Stimulated activated CD8-positive, alpha-beta memory T cell treated with anti-CD3 and anti-CD28 coated beads, Interleukin-15, amount 100 ng/mL, for 4 hours (primary cell): ENCODE measurements at places on chromosomes 7 and 10.

- DNase-seq = no peak
Measured at GRCh38 chr10:30398788-30399187, 35.2 kb upstream of the MAP3K8 start.

DNA sequence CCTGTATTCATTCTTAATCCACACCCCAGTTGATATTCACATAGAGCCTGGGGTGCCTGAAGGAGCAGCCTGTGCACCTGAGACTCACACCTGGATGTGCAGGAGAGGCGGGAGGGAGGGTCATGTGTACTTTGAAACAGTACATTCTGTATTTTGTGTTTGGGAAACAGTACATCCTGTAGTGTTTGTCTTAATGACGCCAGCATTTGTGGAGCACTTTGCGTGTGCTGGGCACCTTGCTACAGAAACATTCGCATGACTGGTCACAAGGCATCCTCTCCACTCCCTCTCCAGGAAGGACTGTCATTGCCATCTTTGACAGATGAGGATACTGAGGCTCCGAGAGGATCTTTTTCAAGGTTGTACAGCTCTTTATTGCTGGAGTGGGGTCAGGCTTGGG, 132.1 kb downstream of the TACC2 start:
- DNase-seq = no peak

GRCh38 chr7:25933921-25934320, 218.1 kb upstream of the NFE2L3 start:
- DNase-seq = no peak

DNA sequence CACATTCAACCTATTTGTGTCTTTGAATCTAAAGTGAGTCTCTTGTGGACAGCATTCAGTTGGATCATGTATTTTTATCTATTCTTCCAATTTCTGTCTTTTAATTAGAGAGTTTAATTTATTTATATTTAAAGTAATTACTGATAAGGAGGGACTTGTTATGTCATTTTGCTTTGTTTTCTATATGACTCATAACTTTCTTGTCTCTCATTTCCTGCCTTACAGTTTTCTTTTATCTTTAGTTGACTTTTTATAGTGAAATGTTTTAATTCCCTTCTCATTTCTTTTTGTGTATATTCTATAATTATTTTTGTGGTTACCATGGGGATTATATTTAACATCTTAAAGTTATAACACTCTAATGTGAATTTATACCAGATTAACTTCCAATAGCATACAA, 7.3 kb upstream of the ZNF518A start:
- no peak for DNase-seq

DNA sequence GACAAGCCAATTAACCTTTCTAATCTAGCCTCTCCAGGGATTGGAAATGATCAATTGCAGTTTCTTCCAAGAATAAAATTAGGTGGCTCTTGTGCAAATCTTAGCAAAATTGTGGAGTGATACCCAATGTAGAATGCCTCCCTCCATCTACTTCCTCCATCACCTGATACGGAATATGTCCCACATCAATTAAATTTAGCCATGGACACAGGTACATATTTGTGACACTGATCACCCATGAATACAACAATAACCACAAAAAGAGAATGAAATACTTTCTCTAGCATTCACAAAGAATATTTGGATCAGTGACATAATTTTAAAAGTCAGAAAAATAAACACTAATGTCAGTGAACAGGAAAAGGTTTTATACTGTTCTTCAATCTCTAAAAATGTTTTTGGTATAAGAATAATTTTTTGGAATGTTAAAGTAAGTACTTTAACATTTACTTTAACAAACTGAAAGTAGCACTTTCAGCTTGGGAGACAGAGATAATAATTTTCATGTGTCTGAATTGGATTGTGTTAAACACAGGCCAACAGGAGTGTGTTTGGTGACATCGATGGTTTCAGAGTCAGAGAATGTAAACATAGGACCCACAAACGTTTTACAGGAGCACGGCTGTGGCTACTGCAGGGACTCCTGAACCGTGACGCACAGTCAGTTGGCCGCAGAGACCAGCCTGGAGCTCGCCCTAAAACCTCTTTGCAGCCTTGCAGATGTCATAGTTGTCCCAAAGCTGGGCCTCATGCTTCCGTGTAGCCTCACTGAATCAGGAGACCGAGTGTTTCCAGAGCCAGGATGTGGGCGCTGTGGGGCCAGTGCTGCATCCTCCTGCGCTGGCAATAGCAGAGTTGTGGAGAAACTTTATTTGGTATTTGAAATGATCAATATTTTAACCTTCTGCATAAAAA, 7.2 kb downstream of the RBM20 start:
- DNase-seq = no peak

DNA sequence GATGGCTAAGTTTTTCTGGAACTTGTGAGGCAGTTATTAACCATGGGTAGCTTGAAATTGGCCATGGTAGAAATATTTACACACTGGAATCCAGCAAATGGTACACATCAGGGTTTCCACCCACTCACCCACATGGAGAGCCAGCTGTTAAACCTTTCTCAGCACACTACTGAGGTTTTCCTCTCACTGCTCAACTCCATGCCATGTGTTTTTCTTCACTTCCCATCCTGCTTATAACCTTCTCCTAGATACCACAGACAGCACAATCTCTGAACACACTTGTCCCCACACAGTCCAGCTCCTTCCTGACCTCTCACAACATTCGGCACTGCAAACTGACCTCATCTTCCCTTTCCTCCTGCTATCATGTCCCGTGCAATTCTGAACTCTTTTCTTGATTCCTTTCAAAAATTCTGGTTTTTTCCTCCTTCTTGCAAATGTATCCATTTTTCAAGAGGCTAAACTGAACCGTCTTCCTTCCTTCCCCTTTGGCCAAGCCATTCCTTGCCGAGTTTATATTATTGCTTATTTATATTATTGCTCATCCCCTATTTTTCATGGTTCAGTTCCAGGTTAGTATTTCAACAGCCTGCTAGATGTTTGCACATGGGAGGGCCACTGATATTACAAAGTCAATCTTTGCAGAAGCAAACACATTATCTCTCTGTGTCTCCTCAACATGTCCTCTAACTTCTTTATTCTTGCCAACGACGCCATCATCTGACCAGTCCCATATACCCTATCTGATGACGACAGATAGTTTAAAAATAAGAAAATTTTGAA, 606.4 kb downstream of the SORCS1 start:
- DNase-seq = no peak

DNA sequence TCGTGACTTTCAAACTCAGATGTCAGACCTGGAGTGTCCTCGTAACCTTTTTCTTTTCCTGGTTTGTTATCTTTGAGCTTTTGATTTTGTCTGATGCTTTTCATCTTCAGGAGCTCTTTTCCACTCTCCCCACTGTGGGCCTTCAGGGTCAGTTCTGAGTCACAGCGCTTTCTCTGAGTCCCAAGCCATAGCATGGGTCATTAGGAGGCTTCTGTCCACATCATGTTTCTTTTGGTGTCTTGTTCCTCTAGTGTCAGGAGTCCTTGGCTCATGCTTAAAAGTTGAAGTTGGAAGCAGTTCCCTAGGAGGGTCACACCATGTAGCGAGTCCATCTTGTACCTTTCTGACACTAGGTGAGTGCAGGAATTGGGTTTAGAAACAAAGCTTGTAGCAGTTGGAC, 40.3 kb downstream of the DAGLB start:
- no peak for DNase-seq

- no peak for DNase-seq
Measured at GRCh38 chr10:116056445-116057293, 216.3 kb downstream of the GFRA1 start.

GRCh38 chr10:68333058-68333395, 299 bp upstream of the PBLD start:
- DNase-seq = no peak

DNA sequence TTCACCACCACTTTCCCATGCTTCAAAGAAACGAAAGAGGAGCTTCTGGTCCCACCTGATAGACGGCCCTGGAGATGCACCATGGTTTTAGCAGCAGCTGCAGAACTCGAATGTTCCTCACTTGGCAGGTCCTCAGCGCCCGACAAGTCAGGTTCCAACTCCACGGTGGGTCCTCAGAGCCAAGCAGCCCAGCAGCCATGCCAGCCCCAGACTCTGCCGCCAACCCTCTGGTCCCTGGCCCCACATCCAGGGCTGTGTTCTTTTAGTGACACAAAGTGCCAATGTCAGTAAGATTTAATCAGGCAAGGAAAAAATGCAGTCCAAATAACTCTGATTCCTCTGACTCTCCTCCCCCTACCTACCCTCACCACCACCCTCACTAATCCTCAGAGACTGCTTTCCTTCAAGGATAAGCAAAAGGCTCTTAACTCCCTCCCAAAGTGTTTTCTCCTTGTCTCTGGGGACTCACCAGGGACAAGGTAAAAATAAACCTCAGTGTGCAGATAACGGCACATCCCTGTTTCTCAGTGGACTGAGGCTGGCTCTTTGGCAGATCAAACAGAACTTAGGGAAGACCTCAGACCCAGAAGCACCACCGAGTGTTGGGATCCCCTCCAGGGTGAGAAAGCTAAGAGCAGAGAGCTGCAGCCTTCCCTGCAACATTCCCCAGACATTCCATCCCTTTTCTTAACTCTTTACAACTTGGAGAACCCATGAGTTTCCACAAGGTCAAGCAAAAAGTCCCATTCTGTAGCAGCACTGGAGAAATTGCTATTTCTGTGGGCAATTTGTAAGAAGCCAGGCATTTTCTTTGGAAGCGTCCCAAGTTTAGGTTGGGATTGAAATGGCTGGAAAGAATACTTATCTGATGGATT, 358.9 kb downstream of the FRMD4A start:
- DNase-seq = no peak

DNA sequence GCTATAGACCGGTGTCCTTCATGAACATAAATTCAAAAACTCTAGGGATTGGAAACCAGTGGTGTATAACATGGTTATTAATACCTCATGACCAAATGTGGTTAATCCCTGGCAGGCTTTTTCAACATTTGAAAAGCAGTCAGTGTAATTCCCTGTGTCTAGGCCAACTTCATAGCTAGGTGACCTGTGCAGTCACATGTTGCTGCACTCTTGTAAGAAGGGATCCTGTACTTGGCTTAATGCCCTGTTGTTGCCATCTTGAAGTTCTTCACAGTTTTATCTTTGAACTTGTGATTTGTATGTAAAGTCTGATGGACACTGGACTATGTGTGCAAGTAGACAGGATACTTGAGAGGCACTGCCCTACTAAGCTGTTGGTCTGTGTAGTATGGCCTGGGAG, 39.7 kb downstream of the ZNF33A start:
- DNase-seq = no peak

DNA sequence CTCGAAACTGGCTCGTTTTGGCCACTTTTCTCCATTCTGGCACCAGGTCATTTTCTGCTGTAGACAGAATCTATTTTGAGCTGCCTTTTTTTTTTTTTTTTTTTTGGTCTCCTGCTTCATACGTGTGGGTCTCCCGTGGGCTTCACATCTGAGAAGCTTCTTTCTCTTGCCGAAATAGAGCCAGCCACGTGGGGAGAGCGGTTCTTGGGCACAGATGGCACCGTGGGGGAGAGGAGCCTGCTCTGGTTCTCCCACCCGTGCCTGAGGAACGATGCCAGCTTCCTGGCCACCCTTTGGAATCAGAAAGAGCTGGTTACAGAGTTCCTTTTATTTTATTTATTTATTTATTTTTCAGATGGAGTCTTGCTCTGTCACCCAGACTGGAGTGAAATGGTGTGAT, 48.7 kb upstream of the OCM2 start:
- DNase-seq = no peak

GRCh38 chr10:91680487-91680886, 47.6 kb upstream of the PPP1R3C start:
- no peak for DNase-seq

DNA sequence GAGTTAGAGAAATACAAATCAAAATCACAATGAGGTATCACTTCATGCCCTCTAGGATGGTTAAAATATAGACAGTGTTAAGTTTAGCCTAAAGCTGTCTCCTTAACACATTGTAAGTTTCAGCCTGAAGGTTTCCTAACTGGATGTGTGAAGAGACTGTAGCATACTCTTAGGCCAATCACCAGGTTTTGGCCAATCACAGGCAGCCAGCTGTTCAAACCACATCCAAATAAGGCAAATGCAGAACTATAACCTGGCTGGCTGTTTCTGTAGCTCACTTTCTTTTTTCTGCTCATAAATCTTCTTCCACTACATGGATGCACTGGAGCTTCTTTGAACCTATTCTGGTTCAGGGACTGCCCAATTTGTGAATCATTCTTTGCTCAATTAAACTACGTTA, 19.7 kb downstream of the ESYT2 start:
- no peak for DNase-seq

GRCh38 chr10:122911889-122912484, 1.6 kb downstream of the FAM24A start:
- DNase-seq = no peak

DNA sequence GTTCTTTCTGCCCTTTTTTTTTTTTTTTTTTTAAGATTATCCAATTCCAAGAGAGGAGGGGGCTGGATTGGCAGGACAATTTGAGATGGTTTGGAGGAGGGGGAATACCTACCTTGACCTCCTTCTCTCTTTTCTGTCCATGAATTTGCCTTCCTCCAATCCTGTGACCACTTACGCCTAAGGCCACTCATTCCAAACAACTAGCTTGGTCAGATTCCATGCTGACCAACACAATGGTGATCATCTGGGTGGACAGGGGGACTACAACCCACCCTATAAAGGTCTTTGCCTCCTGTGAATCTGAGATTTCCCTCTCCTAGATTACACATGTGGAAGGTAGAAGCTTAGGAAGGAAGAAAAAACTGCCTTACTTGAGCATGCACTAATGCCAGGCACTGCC, 2.3 kb upstream of the LDB1 start:
- no peak for DNase-seq

GRCh38 chr7:118082506-118082905, 101.5 kb upstream of the LSM8 start:
- no peak for DNase-seq

DNA sequence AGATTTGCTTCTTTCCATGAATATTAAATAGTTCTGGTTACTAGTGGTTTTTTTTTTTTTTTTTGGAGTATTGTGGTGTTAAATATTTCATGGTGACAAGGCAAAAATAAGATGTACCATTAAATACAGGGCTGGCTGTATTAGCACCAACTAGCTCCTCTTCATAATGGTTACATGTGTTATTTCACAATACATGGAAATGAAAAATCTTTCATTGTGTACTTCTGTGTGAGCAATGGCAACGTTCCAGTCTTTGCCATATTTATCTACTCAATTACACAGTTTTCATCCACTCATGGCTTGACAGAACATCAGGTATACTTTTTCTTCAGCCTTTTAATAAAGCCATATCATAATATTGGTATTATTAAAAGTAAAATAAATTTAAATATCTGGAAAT, 394.7 kb upstream of the GRM3 start:
- DNase-seq = no peak

GRCh38 chr10:86194684-86195083, 171.9 kb downstream of the GRID1 start:
- no peak for DNase-seq

DNA sequence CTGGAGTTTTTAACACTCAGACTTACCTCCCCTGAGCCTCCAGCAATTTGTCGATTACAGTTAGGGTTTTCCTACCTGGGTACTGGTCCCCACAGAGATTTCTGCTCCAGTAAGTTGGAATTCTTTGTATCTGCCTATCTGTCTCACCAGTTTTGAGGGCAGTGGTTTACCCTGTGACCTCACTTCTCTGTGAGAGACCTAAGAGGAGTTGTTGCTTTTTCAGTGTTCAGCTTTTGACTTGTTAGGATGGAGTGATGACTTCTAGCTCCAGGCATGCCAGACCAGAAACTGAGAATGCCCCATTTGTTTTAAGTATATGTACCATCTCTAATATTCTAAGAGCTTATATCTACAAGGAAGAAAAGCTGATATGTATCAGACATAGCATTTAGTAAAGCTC, 42.9 kb downstream of the CSGALNACT2 start:
- DNase-seq = no peak

- no peak for DNase-seq
Measured at GRCh38 chr7:32381024-32381601, 109.1 kb downstream of the LSM5 start.
